ENCODE measurements at places on chromosomes 3 and 15.

- no peak for DNase-seq
These were observed 51.5 kb downstream of the ISG20 start for GRCh38 chr15:88690331-88690730.

DNA sequence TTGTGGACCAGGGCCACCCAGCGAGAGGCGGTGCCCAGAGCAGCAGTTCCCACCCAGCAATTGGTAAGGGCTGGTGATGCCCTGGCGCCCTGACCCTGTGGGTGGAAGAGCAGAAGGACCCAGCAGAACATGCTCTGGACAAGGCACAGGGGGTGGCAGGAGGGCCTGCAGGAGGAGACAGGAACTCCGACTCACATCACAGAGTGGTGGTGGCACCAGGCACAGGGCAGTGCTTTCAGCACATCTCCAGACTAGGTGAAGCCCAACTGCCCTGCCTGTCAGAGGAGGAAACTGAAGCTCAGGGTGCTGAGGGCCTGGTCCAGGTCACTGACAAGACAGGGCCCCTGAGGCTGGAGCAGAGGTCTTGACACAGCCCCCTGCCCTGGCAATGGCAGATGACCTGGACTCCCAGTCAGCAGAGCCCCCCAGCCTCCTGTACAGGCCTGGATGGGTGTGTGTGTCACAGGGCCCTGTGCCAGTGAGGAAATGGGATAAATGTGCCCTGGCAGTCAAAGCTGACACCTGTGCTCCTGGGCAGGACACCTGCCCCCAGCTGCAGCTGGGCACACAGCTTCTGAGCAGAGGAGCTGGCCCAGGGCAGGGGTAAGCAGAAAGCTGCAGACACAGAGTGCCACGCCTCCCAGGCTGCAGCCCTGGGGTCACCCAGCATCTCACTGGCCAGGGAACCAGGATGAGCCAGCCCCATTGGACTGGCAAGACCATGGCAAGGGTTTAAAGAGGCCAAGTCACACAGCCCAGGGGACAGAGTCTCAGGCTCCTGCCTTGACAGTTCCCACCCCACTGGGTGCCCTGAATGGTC lies 11.4 kb downstream of the KLF15 start:
- DNase-seq = no peak

DNA sequence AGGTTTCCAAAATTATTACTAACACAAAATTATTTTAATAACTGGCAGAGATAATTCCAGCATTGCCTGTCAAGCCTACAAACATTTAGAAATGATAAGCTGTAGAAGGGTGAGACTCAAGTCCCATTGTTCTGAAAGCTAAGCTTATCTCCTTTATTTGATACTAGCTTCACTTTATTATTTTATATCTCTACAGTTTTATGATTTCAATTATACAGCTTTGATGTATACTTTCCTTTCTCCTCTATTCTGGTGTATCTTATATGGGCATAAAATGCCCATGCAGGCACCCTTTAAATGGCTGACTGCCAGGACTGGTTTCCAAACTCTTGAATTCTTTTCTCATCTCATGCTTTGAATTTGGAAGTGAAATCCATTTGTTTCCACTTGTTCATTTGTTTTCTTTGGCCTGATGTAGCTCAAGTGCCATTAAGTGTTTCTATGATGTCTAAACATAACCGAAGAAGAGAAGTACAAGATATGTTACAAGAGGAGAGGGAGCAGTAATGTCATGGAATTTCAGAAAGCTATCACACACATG lies 372.1 kb upstream of the ARHGEF26 start:
- no peak for DNase-seq

DNA sequence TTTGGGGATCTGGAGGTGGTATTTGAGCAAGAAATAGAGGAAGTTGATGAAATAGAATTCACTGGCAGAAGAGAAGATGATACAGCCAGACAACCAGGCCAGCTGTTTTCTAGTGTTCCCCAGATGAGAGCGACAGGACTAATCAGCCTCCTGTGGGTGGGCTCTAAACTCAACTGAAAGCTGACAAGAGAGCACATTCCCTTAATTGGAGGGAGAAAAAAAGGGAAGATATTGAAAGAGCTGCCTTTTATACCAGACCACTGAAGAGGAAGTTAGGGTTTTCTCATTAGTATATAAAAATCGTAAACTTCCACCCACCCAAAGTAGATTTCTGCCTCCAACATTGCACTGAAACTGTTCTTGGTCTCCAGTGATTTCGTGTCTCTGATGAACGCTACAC lies 6.5 kb upstream of the TM4SF19 start:
- no peak for DNase-seq

- no peak for DNase-seq
These were observed 55.2 kb upstream of the GBE1 start for GRCh38 chr3:81816473-81817250.

- no peak for DNase-seq
These were observed at the start of gene IL20RB for GRCh38 chr3:136957751-136958288. IL20RB (plus strand) TSS chr3:136957983; CDS start chr3:136958114, 131 bp downstream.

Measured in T-helper 17 cell (primary cell).